ENCODE measurements at places on chromosomes 3 and 15. TPM values are rescaled to one million over a fixed set of nuclear protein-coding genes. Genes with fewer than 3 reads are reported as not detected.

STAB1 gene
- total RNA-seq, result 379 TPM

P2RY12 gene
- 2.2 TPM for total RNA-seq

TRH gene
- total RNA-seq, result not detected

SERINC4 gene
- total RNA-seq, result 0.13 TPM

TMEM207 gene
- total RNA-seq, result not detected

MRPS11 gene
- 35.2 TPM for total RNA-seq

MNS1 gene
- 5.6 TPM for total RNA-seq

LRRC3B gene
- 0.19 TPM for total RNA-seq

CCDC39 gene
- 0.60 TPM for total RNA-seq

ZBTB20 gene
- 142 TPM for total RNA-seq

DNAJA4 gene
- total RNA-seq, result 31.1 TPM

PTH1R gene
- 286 TPM for total RNA-seq

GPR62 gene
- total RNA-seq, result 0.09 TPM

DNA sequence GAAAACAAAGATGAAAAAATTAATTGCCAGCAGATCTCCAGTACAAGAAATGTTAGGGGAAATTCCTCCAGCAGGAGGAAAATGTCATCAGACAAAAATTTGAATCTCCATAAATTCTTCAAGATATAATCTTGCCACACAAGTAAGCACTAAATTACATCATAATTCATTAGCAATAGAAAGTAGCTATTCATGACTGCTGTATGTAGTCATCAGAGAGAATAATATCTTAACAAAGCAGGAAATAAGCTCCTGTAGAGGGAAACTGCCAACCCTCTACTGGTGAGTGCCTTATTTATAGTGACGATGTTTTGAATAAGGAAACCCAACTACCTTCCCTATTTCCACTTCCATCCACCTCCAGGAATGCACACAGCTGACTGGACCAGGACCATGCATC is 15.8 kb upstream of the SLC27A2 start:
- no peaks in the 10 kb centered on the region for H3K36me3 ChIP-seq
- H3K27ac ChIP-seq, result peak overlapping the region; percentile 4
- DNase-seq, result no peak

DNA sequence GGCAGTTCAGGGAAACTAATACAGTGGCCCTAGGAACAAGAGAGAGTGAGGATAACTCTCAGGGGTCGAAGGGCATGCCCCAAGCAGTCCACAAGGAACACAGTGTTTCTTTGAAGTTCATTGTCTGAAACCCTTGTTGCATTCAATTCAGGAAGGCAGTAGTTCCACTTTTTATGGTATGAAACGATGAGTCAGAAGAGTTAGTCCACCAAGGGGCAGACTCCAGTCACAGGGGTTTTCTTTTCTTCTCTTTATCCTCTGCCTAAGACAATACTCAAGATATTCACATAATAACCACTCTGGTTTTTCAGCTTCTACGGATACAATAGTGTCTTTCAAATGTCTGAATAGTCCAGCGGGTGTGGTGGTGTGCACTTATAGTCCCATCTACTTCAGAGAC is 23.7 kb upstream of the TICRR start:
- H3K36me3 ChIP-seq, result no peaks in the 10 kb centered on the region
- no peaks in the 10 kb centered on the region for H3K27me3 ChIP-seq
- H3K27ac ChIP-seq, result no peak overlapping the region
- no peaks in the 10 kb centered on the region for H3K4me1 ChIP-seq
- no peak for DNase-seq

DNA sequence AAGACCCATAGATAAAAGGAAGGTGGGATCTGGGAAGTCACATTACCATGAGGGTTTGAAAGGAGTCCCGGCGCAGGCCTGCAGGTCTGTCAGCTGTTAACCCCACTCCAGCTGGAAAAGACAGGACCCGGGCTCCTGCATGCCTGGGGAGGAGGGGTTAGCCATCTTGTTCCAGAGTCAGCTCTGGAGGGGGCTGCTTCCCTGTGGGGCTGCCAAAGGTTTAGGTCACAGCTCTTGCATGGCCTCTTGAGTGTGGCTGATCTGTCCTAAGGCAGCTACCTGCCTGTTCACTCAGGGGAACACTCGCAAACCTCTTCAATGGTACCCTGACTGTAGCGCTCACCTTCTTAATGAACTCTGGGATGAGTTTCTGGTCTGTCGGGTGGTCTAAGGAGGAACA is 104.5 kb downstream of the RFTN1 start:
- no peak for DNase-seq
- no peak overlapping the region for H3K4me3 ChIP-seq
- H3K27ac ChIP-seq, result no peak overlapping the region
- H3K4me1 ChIP-seq, result no peaks in the 10 kb centered on the region

DNA sequence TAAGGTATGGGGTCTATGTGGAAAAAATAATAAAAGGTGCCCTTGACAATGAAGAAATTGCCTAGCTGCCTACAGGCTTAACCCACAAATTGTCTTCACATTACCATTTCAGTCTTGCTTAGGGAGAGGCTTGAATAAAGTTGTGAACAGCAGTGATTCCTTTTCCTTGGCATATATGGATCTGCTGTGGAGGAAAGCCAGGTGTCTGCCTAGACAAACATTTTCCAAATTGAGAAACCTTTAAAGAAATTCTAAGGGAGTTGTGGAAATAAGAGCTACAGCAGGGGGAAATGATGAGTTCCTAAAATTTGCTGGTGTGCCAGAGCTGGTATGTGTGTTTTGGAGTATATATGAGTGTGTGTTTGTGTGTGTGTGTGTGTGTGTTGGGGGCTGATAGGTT is 452.1 kb downstream of the NTRK3 start:
- H3K27ac ChIP-seq, result no peak overlapping the region
- DNase-seq, result no peak
- H3K4me3 ChIP-seq, result no peak overlapping the region
- no peaks in the 10 kb centered on the region for H3K4me1 ChIP-seq
- H3K36me3 ChIP-seq, result no peaks in the 10 kb centered on the region
- H3K27me3 ChIP-seq, result no peaks in the 10 kb centered on the region

GRCh38 chr3:184608209-184608608 is 46.6 kb downstream of the EPHB3 start:
- no peak overlapping the region for H3K4me3 ChIP-seq
- no peak for DNase-seq
- no peaks in the 10 kb centered on the region for H3K4me1 ChIP-seq
- H3K36me3 ChIP-seq, result no peaks in the 10 kb centered on the region

GRCh38 chr3:167162083-167162482 is 218.0 kb downstream of the ZBBX start:
- no peaks in the 10 kb centered on the region for H3K4me1 ChIP-seq
- H3K27me3 ChIP-seq, result no peaks in the 10 kb centered on the region
- DNase-seq, result no peak
- H3K36me3 ChIP-seq, result no peaks in the 10 kb centered on the region
- H3K4me3 ChIP-seq, result no peak overlapping the region

- no peak overlapping the region for H3K4me3 ChIP-seq
- no peaks in the 10 kb centered on the region for H3K4me1 ChIP-seq
- H3K27ac ChIP-seq, result no peak overlapping the region
- H3K27me3 ChIP-seq, result no peaks in the 10 kb centered on the region
Measured at GRCh38 chr3:141178551-141178950, 53.1 kb upstream of the PXYLP1 start.

- no peaks in the 10 kb centered on the region for H3K27me3 ChIP-seq
- no peak overlapping the region for H3K4me3 ChIP-seq
- no peak for DNase-seq
- H3K4me1 ChIP-seq, result no peaks in the 10 kb centered on the region
- no peak overlapping the region for H3K27ac ChIP-seq
Measured at GRCh38 chr3:106962993-106963392, 414.2 kb upstream of the CCDC54 start.

DNA sequence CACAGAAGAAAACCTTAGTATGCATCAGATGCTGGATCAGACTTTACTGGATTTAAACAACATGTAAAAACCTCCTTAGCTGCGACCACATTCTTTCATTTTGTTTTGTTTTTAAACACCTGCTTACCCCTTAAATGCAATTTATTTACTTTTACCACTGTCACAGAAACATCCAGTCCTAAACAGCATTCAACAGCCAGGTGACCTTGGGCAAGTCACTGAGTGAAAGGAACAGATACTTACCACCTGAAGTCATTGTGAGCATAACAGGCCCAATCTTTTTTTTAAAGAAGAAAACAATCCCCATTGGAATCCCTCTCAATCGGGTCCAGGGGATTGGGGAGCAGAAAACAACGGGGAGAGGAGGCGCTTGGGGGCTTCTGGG is 390 bp downstream of the STARD5 start:
- no peaks in the 10 kb centered on the region for H3K27me3 ChIP-seq
- no peak overlapping the region for H3K27ac ChIP-seq
- no peaks in the 10 kb centered on the region for H3K36me3 ChIP-seq
- DNase-seq, result no peak

DNA sequence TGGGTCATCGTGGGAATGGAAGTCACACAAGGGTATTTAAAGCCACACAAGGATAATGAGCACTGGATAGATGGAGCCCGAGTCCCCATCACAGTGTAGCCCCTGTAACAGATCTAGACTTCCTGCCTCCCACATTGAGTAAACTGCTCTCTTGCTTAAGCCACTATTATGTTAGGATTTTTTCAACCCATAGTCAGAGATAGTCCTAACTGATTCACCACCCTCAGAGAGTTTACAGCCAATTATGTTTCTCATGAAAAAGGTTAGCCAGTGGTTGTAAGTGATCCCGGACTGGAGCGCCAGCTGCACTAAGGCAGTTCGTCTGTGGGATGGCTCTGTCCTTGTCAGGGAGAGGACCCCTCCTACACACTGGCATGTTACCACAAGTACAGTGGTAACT is 77.0 kb downstream of the KLF13 start:
- H3K36me3 ChIP-seq, result no peaks in the 10 kb centered on the region
- no peak overlapping the region for H3K4me3 ChIP-seq
- H3K27me3 ChIP-seq, result no peaks in the 10 kb centered on the region
- no peak for DNase-seq

- no peaks in the 10 kb centered on the region for H3K27me3 ChIP-seq
- peak; percentile 5 for DNase-seq
- H3K4me1 ChIP-seq, result no peaks in the 10 kb centered on the region
- no peaks in the 10 kb centered on the region for H3K36me3 ChIP-seq
- H3K4me3 ChIP-seq, result no peak overlapping the region
Measured at GRCh38 chr3:153096731-153097131, 65.3 kb upstream of the RAP2B start.

GRCh38 chr3:192817053-192817452 is 89.7 kb upstream of the FGF12 start:
- peaks cover 6% of the 10 kb centered on the region for H3K4me1 ChIP-seq
- H3K4me3 ChIP-seq, result no peak overlapping the region
- H3K27ac ChIP-seq, result no peak overlapping the region
- DNase-seq, result no peak
- H3K27me3 ChIP-seq, result no peaks in the 10 kb centered on the region
- no peaks in the 10 kb centered on the region for H3K36me3 ChIP-seq

GRCh38 chr15:59371458-59372351 is 966 bp downstream of the MYO1E start:
- no peaks in the 10 kb centered on the region for H3K27me3 ChIP-seq
- peak overlapping the region; percentile 83 for H3K4me3 ChIP-seq
- H3K27ac ChIP-seq, result peak overlapping the region; percentile 98
- H3K4me1 ChIP-seq, result peaks cover 5% of the 10 kb centered on the region
- no peaks in the 10 kb centered on the region for H3K36me3 ChIP-seq

- H3K4me3 ChIP-seq, result no peak overlapping the region
- H3K27ac ChIP-seq, result no peak overlapping the region
- H3K27me3 ChIP-seq, result no peaks in the 10 kb centered on the region
- H3K36me3 ChIP-seq, result no peaks in the 10 kb centered on the region
- H3K4me1 ChIP-seq, result no peaks in the 10 kb centered on the region
Measured at GRCh38 chr15:88066636-88067330, 189.8 kb downstream of the NTRK3 start.

GRCh38 chr15:86300390-86301125 is 220.9 kb downstream of the AGBL1 start:
- DNase-seq, result no peak
- no peaks in the 10 kb centered on the region for H3K36me3 ChIP-seq
- no peak overlapping the region for H3K4me3 ChIP-seq
- H3K4me1 ChIP-seq, result no peaks in the 10 kb centered on the region
- H3K27me3 ChIP-seq, result no peaks in the 10 kb centered on the region

GRCh38 chr3:150396956-150397550 is 11.0 kb upstream of the TSC22D2 start:
- no peaks in the 10 kb centered on the region for H3K27me3 ChIP-seq
- no peak for DNase-seq
- H3K36me3 ChIP-seq, result no peaks in the 10 kb centered on the region
- H3K27ac ChIP-seq, result no peak overlapping the region
- no peak overlapping the region for H3K4me3 ChIP-seq

DNA sequence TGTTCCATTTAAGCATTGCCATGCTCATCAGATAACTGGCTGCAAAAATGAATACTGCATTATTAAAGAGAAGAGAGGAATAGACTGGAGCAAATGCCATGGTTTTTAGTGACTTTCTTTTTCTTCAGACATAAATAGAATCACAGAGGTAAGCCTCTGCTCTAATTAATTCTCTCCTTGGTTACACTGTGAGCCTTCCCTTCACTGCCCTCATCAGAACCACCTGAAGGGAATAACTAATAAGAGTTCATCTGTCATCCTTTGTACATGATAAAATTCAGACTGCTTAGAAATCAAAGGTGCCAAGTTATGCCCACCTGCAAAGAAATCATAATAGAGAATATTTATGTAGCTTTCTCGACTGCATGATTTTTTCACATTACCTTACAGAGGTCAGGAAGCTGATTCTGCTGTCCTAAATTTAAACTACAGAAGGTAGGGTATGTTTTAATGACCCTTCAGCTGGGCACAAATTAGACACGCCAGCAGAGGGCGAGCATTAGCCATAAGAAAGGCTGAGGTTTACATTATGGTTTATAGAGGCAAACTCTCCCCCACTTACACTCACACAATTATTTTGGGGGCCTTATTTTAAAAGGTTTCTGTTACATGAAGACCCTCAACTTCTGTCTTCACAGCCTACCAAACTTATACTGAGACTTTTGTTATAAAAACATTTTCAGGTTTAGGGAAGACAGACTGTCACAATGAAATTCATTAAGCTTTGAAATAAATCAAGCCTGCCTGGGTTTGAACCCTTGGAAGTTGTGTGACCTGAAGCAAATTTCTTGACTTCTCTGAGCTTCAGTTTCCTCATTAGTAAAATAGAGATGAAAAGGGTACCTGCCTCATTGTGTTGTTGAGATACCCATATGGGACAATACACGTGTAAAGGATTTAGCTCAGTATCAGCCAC is 15.3 kb upstream of the UNC13C start:
- H3K27ac ChIP-seq, result no peak overlapping the region
- no peak overlapping the region for H3K4me3 ChIP-seq
- peak; percentile 36 for DNase-seq
- no peaks in the 10 kb centered on the region for H3K36me3 ChIP-seq
- no peaks in the 10 kb centered on the region for H3K4me1 ChIP-seq

DNA sequence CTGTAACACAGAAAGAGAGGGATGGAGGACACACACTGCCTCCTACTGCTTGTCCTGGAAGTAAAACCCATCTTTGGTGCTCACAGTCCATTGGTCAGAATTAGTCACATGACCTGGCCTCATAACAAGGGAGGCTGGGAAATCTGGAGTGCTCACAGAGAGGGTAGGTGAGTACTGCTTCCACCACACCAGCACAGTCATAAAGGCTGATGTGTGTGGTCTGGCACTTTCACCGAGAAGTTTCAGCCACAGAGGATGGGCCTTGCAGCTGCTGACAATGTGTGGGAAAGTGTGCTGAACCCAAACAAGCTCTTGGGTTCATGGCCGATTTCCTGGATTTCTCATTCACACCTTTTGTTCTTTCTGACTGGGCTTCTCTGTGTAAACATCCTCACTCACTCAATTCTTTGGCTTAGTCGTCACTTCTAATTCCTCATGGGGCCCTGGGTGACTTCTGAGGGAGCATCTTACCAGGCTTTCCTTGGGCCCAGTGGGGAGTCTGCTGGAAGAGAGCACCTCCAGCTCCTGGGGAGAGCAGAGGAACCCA is 100.7 kb downstream of the ASB7 start:
- H3K4me1 ChIP-seq, result no peaks in the 10 kb centered on the region
- H3K27me3 ChIP-seq, result no peaks in the 10 kb centered on the region

GRCh38 chr15:100713163-100713867 is 110.9 kb downstream of the ASB7 start:
- no peaks in the 10 kb centered on the region for H3K36me3 ChIP-seq
- H3K27ac ChIP-seq, result no peak overlapping the region
- DNase-seq, result no peak
- no peaks in the 10 kb centered on the region for H3K27me3 ChIP-seq

Data from kidney (tissue), 22 donors.